ENCODE measurements at places on chromosomes 13 and 19. TPM values are rescaled to one million over a fixed set of nuclear protein-coding genes. Genes with fewer than 3 reads are reported as not detected.

The RAVER1 gene
- total RNA-seq = 10.4 TPM

DNA sequence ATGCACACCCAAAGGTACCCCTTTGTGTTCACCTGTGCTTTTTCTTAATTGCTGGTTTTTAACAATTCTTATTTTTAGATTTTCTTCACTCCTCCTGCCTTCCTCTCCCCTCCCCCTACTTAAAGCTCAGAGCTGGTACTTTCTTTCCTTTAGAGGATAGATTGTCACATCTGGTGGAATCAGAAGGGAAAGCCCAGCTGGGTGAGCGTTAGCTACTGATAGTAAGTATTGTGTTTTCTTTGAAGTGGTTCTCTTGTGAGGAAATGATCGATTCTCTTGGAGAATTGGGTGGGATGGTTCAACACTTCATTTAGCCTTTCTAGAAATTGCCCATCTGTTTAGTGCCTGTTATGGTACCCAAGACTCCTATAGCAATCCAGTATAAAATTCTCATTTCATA, 84.8 kb downstream of the FLT1 start:
- DNase-seq = no peak

- DNase-seq = no peak
Measured at GRCh38 chr13:79621902-79622301, 140.9 kb downstream of the NDFIP2 start.

The HNRNPM gene
- total RNA-seq = 41.9 TPM

The NFIX gene
- 29.6 TPM for total RNA-seq

DNA sequence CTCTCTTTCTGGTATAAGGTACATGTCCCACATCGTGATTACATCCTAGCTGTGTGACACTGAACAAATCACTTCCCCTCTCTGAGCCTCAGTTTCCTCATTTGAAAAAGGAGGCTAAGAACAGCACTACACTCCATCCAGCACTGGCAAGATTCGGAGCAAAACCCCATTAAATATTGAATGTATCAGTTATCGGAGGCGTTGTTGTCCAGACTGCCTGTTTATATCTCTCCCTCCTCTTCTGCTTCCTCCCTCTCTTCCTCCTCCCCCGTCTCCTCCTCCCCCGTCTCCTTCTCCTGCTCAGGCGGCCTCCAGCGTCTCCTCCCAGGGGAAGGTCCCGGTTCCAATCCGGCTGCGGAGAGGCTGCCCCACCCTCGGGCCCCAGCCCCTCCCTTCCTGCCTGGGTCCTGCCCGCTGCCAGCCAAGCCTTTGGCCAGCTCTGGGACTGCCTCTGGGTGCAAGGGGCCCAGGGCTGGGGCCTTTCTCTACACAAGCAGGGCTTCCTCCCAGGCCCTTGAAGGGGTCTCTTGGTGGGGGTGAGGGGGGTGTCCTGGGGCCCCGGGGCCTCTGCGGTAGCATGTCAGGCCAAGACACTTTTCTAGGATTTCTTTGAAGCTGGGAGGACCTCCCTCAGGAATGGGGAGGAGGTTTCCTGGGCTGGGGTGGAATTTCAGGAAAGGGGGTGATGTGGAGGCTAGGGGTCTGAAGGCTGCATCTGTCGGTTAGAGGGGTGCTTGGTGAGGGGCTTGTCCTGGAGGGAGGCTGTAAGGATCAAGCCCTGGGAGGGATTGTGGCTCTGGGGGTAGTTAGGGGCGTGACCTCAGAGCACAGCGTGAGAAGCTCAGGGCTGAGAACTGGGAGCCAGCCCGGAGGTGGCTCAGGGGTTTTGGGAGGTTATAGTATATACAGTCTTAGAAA, 1.9 kb downstream of the RRAS start:
- DNase-seq = peak; percentile 84

DNA sequence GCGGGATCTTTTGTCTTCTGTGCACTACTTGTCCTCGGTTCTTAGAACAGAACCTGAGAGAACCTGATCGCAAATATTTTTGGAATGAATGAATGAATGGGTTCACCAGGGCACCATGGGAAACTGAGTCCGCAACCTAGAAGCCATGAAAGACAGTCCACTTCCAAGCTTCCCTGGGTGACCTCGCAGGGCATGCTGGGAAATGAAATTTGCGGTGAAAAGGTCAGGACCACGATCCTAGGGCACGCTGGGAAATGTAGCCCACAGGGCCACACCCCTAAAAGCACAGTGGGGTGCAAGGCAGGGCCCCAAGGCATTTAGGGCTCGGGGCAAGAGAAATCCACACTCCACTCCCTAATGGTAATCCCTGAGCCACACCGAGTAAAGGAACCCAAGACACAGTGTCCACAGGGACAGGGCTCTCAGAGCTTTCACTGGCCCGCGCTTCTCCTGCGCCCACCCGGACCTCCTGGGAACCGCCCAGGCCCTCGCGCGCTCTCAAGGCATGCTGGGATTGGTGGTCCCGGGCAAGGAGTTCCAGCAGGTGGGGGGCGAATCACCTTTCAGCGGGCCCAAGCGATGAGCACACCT, 1.1 kb upstream of the PPP1R12C start:
- DNase-seq = no peak

GRCh38 chr13:33401238-33401637, 115.7 kb upstream of the STARD13 start:
- no peak for DNase-seq

The DAND5 gene
- total RNA-seq = not detected

DNA sequence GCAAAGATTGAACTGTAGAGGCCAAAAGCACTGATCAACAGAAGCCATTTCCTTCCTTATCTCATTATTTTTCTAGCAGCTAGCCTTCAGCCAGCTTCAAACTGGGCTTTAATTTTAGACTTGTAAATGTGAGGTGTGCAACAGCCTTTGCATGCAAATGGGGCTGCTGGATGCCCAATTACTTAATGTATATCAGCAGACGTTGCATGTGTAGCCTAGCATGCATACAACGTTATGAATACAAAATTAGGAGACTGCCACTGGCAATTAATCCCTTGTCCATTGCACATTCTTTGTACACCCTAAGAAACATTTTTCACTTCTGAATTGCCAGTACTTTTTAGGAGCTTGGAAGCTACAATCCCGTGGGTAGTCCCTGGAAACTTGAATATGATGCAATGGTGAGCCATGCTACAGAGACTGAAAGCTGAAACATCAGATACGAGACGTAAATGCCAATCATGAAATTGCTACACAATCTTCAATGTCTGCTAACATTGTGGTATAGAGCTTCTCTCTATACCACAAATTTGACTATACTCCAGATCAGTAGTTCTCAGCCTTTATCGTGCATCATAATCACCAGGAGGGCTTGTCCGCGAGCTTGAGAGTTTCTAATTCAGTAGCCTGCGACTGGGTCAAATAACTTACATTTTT, 20.2 kb downstream of the EPSTI1 start:
- DNase-seq = peak; percentile 70

GRCh38 chr13:30039511-30039911, 189.1 kb upstream of the UBL3 start:
- DNase-seq = no peak

The DIS3 gene
- 35.0 TPM for total RNA-seq

GRCh38 chr19:43570174-43570791, 5.0 kb downstream of the XRCC1 start:
- no peak for DNase-seq

The RGCC gene
- total RNA-seq = 101 TPM

GRCh38 chr13:53691417-53691816, 662.8 kb downstream of the OLFM4 start:
- DNase-seq = no peak

DNA sequence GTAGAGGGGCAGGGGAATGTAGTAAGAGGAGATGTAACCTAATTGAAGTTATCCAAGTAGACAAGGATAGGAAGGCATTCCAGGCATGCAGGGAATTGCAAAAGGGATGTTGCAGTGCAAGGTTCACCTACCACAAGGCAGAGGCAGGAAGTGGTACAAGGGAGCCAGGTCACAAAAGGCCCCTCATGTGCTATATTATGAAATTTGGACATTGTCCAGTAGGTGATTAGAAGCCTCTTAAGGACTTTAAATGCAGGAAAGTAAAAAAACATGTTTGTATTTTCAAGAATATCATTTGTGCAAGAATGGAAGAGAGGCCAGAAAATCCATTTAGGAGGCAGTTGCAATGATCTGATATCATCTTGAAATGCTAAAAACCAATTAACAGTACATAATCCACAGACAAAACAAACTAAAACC, 111.4 kb downstream of the FRY start:
- DNase-seq = peak; percentile 75

DNA sequence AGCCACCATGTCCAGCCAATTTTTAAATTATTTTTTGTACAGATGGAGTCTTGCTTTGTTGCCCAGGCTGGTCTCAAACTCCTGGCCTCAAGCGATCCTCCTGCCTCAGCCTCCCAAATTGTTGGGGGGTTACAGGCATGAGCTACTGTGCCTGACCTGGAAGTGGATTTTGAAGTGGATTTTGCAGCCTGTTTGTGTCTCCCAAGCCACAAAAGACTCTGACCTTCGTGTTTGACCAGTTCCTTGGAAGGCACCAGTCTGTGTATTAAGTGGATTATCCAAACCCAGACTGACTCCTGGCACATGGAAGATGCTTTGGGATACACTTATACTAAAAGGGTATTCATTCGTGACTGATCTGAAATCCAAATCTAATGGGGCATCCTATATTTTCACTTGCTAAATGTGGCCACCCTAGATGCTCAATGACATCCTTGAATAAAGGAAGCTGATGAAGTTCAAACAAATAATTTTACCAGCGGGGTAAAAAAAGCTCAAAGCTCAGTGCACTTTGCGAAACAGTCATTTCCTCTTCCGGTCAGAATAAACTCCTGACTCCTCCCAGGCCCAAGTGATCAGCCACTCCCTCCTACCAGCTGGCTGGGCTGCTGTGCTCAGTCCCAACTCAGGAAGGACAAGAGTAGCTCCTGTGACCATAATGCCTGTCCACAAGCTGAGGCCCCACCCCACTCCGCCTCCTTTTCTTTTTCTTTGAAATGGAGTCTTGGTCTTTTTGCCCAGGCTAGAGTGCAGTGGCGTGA, 32.6 kb upstream of the GATAD2A start:
- DNase-seq = peak; percentile 58

- no peak for DNase-seq
Measured at GRCh38 chr13:93724187-93724586, 497.6 kb downstream of the GPC6 start.

DNA sequence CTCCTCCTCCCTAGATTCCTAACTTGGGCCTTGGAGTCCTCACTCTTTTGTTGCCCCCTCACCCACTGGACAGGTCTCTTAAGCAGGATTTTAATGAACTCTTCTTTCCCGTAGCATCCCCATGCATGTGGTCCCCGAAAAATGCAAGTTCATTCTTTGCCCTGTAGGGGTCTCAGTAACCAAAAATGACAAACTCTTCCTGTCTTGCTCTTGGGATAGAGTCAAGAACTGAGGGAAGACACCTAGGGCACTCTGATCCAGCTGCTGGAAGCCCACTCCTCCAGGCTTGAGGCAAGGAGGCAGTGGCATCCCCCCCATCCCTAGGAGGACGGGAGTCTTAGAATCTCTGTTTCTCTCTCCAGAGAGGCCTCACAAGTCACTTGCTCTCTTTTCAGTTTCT, 987.0 kb downstream of the DIAPH3 start:
- DNase-seq = no peak

- DNase-seq = no peak
Measured at GRCh38 chr13:30193279-30194234, 113.8 kb downstream of the KATNAL1 start.

The HPN gene
- total RNA-seq = not detected

DNA sequence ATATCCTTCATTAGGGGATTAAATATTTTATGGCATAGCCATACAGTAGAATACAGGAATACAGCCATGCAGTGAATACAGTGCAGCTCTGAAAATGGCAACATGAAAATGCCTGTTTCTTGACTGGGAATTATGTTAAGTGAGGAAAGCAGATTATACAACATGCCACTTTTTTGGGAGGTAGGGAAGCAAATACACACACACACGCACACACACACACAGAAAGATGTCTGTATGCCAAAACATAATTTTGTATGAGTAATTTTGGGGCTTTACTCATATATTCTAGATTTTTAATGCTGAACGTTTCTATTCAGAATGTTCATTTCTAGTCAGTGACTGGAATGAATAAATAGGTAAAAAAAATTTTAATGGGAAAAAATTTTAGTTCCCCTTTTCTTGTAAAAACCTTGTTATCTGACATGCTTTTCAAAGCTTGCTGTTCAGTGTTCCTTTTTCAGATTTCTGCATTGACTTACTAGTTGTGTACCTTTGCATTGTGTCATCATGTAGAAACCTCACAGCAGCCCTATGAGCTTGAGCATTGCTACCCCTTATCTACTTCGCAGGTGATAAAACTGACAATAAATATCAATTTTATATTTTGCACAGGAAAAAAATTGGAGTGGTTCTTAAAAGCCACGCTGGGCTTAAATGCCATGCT, 7.8 kb downstream of the GPR183 start:
- no peak for DNase-seq

DNA sequence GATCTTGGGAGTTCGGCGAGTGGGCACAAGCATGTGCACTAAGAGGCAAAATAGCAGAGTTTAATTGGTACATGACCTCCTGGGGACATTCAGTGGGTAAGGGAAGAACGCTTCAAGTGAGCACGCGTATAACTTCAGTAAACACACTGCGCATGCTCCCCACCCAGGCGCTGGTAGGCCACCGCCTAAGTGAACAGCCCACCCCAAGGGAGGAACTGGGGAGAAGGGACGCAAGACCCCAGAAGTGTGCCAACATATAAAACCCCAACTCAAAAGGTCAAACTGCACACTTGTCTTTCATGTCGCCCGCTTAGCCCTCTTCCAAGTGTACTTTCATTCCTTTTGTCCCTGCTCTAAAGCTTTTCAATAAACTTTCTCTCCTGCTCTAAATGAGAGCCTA, 10.5 kb upstream of the NTN5 start:
- peak; percentile 67 for DNase-seq

DNA sequence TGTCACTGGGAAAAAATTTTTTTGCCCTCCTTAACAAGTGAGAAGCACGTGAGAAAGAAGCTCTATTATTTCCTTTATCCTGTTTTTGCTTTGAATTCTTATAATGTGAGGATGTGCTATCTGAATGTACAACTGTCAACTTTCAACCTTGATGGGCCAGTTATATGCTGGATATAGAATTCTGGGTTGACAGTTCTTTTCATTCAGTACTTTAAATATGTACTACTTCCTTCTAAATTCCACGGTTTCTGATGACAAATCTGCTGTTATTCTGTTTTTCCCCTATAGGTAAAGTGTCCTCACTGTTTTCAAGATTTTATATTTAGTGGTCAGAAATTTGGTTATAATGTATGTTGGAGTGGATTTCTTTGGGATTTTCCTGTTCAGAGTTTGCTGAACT, 29.9 kb downstream of the ZDHHC20 start:
- no peak for DNase-seq

GRCh38 chr19:10292206-10292788, 2.5 kb downstream of the ICAM5 start:
- peak; percentile 86 for DNase-seq

GRCh38 chr13:80083853-80084676, 256.9 kb downstream of the SPRY2 start:
- peak; percentile 85 for DNase-seq

The ZNF723 gene
- not detected for total RNA-seq
